ENCODE measurements at places on chromosomes 13 and 19.

- DNase-seq = no peak
These were observed 16.1 kb upstream of the ABCC4 start for GRCh38 chr13:95317039-95317989.

DNA sequence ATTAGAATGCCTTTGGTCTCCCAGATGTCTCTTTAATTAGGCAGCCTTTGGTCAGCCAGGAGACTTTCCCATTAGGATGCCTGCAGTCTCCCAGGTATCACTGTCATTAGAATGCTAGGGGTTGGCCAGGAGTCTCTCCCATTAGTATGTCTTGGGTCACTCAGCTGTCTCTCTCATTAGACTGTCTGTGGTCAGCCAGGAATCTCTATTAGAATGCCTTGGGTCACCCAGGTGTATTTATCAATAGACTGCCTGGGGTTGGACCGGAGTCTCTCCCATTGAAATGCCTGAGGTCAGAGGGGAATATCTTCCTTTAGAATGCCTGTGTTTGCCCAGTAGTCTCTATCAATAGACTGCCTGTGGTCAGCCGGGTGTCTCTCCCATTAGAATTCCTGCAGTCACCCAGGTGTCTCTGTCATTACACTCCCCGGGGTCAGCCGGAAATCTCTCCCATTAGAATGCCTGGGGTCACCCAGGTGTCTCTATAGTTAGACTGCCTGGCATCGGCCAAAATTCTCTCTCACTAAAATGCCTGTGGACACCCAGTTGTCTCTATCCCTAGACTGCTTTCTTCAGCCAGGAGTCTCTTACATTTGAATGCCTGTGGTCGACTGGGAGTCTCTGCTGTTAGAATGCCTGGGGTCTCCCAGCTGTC is 1460.3 kb downstream of the UQCRFS1 start:
- DNase-seq = no peak

- DNase-seq = no peak
These were observed 5.3 kb downstream of the CARM1 start for GRCh38 chr19:10876459-10877240.

GRCh38 chr19:54684527-54684926 is 21.7 kb downstream of the LILRB4 start:
- DNase-seq = no peak

DNA sequence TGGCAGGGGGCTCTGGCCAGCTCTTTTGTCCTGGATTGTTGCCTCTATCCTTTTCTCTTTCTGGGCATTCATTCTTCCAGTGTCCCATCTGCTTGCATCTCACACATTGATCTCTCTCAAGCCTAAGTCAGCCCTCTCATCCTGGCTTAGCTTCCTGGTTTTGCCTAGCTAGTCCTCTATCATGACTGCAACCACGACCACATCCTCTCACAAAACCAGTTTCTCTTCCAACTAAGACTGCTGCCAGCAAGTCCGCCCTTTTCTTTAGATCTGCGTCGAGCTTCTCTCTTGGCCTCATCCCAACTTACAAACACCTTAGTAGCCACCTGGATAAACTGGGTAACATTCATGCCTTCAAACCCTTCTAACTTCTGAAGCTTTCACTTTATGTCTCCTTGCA is 212.2 kb upstream of the HTR2A start:
- DNase-seq = no peak

DNA sequence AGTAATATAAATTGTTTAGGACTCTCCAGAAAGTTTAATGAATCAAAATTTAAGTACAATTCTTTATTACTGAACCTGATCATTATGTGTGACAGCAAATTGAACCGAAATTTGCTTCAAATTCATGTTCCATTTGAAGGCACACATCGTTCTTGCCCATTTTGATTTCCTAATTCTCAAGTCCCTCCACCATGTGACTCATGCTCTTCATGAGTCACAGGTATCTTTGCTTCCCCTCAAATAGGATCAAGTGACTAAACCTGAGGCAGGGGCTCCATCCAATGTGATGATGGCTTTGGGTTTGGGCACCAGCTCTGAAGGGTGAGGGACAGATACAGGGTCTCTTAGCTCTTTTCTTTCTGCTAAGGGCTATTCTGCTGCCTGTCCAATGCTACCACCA is 86.1 kb downstream of the THSD1 start:
- DNase-seq = no peak
